ENCODE measurements at places on chromosomes 1 and 21.
A peak's percentile ranks its signal among the peaks of the same experiment; 100 is the strongest.

- no peak for DNase-seq
These were observed 6.7 kb downstream of the GORAB start for GRCh38 chr1:170538687-170539086.

DNA sequence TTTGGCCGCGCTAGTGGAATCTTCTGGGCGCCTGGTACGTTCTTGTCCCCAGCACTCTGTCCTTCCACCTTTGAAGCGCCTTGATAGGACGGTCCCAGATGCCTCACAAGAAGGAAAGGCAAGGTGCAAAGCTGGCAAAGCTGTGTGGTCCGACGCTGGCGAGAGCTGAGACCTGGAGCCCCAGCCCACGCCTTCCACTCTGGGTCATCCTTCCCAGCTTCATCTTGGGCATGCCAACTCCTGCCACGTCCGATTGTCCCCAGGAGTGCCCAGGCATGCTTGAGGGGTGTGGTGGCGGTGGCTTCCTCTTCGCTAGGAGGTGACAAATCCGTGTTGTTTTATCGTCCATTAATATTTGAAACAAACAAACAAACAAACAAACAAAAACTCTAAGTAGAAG, 123.9 kb upstream of the DPYD start:
- DNase-seq, result no peak

GRCh38 chr1:18174037-18174436, 66.4 kb downstream of the IGSF21 start:
- DNase-seq, result no peak

- DNase-seq, result no peak
These were observed 25.2 kb upstream of the IKBKE start for GRCh38 chr1:206445116-206445515.

DNA sequence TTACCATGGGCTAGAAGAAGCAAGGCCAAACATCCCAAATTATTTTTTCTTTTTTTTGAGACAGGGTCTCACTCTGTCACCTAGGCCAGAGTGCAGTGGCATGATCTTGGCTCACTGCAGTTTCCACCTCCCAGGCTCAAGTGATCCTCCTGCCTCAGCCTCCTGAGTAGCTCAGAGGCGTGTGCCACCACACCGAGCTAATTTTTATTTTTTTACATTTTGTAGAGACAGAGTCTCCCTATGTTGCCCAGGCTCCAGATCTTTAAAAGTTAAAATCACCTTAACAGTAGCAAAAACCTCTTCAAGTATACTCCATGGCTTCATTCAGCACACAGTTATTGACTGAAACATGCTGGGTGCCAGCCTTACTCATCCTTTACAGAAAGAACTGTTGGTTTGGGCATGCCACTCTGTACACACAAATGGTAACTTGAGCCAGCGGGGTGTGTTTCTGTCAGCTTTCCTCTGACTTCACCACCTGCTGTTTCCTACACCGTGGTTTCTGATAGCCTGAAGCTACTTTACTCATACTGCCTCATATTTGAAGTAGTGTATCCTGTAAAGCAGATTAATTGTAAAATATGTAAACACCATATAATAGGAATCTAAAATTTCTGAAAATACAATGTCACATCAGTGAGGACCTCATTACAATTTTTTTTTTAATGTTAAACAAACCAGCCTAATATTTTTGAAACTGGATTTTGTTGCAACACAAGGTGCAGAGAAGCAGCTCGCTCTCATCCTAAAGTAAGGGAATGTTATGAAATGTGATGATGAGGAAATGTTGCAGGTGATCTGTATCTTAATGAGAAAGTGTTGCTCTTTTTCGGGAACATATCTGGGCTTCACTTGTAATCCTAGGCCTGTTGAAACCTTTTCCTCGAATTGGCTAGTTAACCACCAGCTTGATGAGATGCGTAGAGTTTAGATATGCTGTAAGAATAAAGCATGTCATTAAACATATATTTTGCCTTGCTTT, 113.9 kb downstream of the ATP5PO start:
- DNase-seq, result no peak

DNA sequence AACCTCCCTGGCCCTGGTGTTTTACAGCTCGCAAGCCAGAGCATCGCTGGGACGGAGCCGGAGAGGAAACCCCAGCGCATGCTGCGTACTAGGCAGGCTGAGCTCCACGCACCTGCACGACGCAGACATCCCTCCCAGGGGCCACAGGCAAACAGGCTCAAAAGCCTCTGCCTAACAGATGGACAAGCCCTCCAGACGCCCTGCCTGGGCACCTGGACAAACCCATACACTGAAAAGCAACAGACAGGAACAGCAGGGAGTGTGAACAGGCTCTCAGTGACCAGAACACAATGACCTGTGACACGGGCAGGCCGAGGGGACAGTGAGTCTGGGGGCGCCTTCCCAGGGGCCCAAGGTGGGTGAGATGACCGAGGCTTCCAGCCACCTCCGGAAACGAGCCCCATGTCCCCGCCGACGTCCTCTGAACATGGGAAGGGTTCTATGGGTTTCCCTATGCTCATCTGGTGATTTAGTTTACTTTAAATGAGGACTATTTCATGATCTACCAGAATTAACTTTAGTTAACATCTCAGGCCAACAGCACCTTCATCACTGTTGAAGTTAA, 40.3 kb downstream of the NPHP4 start:
- DNase-seq, result no peak

DNA sequence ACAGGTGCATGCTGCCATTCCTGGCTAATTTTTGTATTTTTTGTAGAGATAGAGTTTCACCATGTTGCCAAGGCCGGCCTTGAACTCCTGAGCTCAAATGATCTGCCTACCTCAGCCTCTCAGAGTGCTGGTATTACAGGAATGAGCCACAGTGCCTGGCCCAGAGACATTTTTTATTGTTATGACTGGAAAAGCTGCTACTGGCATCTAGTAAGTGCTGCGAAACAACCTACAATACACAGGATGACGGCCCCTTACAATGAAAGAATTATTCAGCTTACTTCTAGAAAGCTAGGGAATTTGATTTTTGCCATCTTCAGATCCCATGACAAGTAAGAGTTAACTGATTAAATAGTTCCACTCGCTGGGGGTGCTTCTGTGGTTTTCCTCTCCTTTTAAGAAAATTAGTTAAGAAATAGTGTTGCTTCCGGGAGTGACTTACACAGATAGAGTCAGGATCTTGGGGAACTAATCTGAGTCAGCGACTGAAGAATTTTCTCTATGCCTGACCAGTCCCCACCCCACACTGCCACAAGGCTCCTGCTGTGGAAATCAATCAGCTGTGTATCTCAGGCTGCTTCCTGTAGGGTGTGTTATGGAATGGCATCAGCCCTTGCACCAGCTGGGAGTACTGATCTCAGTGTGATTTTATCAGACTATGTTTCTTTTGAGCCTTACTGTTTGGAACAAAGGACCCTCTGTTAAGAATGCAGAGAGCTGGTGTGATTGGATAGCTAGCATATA, 93.0 kb upstream of the BMP8A start:
- DNase-seq, result peak; percentile 21

- no peak for DNase-seq
These were observed 3.6 kb downstream of the EPS15 start for GRCh38 chr1:51515312-51515960.

DNA sequence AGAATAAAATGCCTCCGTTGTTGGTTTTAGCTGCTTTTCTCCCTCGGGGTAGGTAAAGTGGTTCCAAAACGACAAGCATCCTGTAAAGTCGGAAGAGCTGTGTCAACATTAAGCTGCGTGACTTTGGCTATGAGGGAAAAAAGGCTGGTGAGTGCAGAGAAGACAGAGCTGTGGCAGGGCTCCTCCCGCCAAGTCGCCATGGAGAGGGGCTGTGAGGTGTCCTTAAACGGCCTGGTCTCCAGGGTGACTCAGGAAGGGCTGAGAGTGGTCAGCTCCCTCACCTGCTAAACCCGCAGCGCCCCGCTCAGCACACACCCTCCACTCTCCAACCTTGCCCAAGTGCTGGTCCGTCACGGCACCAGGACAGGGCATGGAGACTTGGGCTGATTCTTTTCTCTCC, 91.6 kb upstream of the SAMD11 start:
- no peak for DNase-seq

- no peak for DNase-seq
These were observed 39.4 kb upstream of the CACYBP start for GRCh38 chr1:174960362-174960761.

DNA sequence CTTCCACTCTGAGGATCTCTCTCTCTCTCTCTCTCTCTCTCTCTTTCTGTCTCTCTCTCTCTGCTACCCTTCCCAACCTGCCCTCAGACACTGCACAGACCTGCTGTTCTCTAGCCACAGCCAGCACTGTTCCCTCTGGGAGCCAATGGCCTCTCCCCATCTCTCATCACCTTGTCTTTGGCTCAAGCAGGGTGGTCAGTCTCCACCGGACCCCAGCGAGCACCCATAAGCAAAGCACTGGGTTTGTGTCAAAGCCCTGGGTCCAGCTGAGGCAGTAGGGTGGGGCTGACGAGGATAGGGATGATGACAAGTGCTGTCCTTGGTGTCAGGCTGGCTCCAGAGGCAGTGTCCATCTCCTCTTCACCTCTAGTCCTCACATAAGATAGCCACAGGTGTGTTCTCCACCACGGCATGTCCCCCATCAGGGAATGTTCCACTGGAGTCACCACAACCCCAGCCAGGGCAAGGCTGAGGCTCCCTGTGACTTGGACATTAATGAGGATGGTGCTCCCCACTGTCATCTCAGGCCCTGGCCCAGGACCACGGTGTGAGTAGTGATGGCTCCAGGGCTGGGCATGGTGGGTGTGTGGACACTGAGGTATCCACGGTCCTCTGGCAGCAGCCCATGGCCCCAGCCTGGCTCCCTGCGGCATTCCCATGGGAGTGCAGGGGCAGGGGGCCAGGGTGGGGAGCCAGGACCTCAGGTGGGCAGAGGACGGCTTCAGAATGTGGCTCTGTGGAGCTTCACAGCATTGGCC, 8.4 kb upstream of the GOLT1A start:
- no peak for DNase-seq

DNA sequence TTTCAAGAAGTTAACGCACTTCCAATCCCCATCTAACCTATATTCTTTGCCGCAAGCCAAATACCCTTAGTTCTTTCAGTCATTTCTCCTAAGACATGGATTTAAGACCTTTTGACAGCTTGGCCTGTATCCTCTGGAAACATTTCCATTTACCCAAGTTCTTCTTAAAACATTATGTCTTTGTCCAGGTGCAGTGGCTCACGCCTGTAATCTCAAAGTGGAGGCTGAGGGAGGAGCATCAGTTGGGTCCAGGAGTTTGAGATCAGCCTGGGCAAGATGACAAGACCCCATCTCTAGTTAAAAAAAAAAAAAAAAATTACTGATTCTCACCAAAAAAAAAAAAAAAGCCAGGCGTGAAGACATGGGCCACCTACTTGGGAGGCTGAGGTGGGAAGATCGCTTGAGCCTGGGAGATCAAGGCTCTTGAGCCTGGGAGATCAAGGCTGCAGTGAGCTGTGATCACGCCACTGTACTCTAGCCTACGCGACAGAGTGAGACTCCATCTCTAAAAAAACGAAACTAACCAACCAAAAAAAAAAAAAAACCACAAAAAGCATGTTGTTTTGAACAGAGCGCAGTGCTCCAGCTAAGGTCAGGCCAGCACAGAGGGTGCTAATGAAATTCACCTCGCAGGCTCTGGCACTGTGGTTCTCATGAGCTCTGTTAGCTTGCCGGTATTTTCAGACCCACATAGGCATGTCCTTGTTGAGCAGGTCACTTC, 36.0 kb downstream of the NUAK2 start:
- DNase-seq, result peak; percentile 20

DNA sequence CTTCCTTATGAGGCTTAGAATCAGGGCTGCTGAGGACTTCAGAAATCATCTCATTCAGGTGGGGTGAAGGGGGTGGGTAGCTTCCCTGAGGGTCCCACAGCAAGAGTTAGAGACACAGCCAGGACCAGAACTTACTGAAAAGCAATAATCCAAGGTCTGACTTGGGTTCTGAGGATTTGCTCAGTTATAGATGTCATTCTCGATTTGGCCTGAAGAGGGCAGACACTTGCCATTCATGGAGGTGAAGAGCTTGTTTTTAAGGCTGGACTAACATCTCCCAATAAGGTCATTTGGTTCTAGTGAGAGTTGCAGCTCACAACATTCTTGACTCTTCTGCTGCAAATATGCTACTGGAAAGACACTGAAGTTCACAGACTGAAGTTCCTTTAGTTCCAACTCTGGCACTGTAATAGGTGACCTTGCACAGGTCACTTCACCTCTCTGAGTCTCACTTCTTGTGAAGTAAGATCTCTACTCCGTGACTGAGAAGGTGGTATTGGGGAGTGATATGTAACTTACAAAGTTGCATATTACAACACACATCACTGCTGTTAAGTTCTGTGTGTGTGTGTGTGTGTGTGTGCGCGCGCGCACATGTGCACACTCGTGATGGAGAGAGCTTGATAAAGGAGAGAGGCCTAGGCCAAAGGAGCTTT, 69.8 kb upstream of the DIRAS3 start:
- peak; percentile 7 for DNase-seq

DNA sequence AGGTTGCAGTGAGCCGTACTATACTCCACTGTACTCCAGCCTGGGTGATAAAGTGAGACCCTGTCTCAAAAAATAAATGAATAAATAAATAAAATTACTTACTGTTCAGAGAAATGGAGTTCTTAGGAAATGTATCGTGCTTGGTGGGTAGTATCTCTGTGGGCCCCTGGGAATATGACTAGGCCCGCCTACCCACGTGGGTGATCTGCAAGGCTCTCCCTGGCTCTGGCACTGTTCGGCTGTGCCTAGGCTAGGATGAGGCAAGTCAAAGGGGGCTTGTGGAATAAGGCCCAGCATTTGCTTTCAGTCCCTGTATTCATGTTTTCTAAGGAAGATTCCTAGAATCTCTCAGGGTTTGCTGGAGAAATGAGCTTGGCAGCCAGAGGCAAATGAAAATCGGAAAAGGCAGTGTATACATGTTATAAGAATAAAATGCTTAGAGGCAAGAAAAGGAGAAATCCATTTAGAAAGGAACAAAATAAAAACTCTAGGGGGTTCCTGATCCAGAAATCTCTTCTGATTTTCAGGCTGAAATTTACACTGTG, 4.5 kb upstream of the CSRP1 start:
- DNase-seq, result no peak

DNA sequence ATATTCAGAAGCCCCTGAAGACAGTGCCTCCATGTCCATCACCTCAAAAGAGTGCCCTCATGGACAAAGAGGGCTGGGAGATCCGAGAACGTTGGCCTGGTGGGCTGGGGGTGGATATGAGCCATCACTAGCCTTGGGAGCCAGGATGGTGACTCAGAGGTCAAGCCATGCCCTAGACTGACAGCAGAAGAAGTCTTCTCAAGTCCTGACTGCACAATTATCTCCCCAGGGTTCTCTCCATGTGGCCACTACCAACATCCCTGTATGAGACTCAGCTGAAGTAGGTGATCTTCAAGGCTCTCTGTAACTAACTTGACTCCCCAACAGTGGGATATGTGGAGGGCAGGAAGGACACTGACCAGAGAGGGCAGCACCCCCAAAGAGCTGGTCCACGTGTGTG, 7.1 kb upstream of the USF1 start:
- DNase-seq, result no peak

DNA sequence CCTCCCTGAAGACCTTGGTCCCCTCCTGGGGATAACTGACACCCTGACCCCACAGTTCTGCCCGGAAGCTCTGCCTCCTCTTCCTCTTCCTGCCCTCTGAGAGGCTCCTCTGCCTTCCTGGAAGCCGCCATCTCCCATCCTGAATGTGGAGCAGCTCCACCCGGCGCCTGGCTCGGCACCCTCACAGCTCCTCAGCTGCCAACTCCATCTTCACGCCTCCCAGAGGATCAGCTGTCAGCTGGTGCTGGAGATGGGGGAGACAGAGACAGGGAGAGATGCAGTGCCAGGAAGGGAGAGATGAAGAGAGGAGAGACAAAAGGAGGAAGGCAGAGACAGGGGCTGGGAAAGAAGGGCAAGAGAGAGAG, 210.4 kb upstream of the CSF3R start:
- no peak for DNase-seq
